ENCODE measurements at places on chromosomes 2 and 18.

- DNase-seq: no peak
Measured at GRCh38 chr2:168119515-168120141, 127.8 kb downstream of the STK39 start.

DNA sequence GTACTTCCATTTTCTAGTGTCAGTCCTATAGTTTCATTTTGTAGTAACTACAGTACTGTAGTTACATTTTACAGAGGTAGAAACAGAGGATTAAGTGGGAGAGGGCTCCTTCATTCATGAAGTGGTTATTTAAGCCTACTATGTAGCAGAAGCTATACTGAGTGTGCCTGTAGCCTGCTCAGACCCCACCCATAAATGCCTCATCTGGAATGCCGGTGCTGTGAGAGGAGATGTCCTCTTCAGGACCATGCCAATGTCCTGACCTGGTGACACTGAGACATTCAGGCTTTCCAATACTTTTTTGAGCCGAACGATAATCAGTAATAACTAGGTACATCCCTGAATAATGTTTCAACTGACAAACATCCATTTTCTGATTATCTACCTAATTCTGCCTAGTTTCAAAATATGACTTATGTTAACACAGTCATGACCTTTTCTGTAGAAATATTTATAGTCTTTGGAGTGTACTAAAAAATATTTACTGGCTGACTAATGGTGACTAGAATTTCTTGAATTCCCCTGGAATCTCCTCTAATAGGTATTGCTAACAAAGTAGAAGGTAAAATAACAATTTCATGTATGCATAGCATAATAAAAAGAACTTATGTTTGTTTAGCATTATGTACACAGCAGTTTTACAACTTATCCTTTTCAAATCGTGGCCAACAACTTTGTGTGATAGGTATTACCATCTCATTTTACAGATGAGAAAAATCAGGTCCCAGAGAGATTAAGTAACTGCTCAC is 10.2 kb upstream of the ARHGAP28 start:
- DNase-seq: no peak

DNA sequence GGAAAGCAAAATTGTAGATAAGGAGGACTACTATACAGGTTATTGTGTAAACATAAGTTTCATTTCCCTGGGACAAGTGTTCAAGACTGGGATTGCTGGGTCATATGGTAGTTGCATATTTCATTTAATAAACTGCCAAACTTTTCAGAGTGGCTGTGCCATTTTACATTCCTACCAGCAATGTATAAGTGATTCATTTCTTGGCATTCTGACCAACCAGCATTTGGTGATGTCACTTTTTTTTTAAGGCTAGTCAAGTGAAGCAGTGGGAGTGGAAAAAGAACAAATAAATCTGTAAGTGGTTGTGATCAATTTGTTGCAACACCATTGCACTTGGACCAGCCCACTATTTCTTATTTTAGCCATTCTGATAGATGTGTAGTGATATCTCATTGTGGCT is 5.2 kb upstream of the CHCHD5 start:
- no peak for DNase-seq

DNA sequence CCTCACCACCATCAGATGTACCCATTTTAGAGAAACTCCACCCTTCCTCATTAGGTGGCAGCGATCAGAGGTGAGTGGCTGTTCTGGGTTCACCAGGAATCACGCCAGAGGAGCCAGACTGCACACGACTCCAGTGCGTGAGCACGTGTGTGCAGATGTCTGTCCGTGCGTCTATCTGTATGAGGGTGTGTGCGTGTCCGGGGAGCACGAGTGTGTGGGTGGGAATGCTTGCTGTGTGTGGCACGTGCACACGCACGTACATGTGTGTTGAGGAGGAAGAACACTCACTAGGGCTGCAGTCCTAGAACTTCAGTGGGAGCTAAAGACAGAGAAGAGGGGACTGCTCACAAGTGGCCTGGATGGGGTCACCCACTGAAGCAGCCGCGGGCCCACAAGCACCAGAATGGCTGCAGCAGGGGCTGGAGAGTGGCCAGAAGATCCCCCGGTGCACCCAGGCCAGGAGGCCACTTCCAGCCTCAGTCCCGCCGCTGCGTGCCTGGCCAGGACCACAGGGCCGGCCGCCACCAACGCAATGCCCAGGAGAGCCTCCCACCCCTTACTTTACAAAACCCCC is 13.9 kb downstream of the HDAC4 start:
- DNase-seq: no peak

- DNase-seq: no peak
Measured at GRCh38 chr18:7514796-7515440, 52.2 kb upstream of the PTPRM start.

- DNase-seq: no peak
Measured at GRCh38 chr2:225402210-225402776, 2.8 kb downstream of the NYAP2 start.

- DNase-seq: no peak
Measured at GRCh38 chr2:61714210-61714609, 139.7 kb downstream of the FAM161A start.

DNA sequence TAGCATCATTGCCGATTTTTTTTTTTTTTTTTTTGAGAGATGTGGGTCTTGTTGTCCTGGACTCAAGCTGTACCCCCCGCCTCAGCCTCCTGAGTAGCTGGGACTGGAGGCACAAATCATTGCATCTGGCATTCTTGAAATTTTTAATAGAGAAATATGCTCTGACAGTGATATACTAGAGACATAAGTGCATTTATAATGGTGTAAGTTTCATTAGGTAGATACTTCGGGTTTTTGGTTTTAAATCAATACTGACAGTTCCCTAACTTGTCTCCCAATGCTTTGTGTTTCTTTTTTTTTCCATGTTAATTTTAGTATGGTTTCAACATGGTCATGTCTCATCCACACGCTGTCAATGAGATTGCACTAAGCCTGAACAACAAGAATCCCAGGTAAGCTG is 138.7 kb downstream of the PRPF40A start:
- no peak for DNase-seq

DNA sequence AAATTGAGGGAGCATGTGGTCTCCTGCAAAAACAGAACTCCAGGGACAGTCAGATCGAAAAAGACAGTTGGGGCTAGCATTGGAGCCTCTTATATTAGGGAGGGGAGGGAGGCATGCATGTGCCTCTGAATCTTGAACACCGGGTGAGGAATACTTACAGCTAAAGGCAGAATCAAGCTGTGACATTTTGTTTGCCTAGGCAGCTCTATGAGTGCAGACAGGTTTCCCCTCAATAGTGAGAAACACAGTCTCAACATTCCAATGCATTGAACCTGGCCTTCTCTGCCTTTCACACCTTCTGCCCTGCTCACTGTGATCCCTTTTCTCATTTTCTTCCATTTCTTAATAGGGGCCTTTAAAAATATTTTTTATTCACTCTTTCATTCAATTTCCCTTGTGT is 140.4 kb downstream of the THSD7B start:
- no peak for DNase-seq

- no peak for DNase-seq
Measured at GRCh38 chr2:54657664-54658083, 65.8 kb upstream of the EML6 start.

GRCh38 chr18:44668270-44668975 is 12.3 kb upstream of the SETBP1 start:
- DNase-seq: no peak

DNA sequence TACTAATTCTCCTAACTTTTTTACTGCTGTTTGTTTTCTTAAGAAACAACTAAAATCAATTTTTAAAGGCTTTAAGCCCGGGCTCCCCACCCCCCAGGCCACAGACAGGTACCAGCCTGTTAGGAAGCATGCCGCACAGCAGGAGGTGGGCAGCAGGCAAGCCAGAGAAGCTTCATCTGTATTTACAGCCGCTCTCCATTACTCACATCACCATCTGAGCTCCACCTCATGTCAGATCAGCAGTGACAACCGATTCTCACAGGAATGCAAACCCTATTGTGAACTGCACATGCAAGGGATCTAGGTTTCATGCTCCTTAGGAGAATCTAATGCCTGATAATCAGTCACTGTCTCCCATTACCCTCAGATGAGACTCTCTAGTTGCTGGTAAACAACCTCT is 517.0 kb downstream of the NRXN1 start:
- no peak for DNase-seq

DNA sequence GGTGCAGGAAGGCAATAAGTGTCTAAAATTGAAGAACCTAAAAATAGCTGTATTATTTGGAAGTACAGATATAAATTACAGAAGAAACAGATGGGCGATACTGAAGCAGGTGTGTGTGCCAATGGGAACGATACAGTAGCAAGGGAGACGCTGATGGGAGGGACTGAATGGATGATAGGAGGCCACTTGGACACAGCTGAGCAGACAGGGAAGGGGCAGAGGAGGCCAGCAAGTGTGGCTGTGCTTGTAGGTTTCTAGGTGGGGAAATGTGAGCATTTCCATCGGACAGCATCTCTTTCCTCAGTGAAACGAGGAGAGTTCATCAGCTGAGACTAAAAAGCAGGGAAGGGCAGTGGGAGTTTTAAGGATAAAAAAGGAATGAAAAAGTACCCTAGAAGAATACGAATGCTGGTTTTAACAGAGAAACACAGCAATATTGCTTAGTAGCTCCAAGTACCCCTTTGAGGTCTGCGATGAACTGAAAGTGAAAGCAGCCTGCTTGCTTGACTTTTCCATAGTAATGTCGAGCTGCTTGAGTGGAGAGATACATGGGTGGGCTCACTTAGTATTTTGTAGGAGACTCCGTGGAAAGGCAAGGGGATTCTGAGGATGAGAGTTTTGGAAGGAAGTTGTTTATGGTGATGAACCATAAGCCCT is 91.7 kb upstream of the EPC2 start:
- DNase-seq: no peak

GRCh38 chr2:17962876-17963275 is 84.4 kb downstream of the KCNS3 start:
- no peak for DNase-seq

DNA sequence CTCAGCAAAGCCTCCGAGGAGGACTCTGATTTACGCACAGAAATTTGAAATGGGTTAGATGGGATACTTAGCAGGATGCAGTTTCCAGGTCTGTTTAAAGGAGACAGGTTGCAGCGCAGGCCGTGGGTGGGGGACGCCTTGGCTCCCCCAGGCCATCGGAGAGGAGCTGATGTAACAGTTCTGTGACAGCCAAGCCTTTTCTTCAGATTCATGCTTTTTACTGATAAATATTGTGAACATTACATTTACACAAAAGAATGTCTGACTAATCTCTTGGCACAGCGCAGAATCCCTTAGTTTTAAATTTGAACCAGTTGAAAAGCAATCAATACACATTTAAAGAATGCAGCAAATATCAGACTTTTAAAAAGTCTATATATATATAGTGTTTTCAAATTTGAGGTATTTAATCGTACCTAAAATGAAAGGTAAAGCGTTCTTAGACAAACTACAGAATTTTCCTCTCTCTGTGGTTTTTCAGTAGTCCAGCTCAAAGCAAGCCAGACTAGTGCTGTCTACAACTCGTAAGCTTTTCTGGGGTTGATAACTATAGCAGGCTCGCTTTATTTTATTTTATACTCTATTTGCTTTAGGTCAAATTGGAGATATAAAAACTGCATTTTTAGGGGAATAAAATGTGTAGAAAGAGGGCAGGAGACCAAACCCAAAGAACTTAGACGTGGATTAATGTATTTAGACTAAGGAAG is 221.9 kb downstream of the PIEZO2 start:
- DNase-seq: no peak

DNA sequence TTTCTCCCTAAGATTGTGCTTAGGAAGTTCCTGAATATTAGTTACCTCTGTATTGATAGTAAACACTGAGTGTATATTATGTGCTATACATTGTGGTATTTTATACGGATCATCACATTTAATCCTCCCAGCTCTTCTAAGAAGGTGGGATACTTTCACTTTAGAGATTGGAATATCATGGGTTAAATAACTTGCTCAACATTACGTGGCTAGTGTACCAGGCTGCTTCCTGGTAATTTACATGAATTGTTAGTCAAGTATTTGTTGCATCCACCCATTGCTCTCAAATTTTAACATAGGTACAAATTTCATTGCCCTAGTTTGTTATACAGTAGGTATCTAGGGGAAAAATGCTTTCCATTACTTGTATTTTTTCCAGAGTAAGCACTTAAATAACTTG is 21.4 kb downstream of the FAM98A start:
- no peak for DNase-seq

DNA sequence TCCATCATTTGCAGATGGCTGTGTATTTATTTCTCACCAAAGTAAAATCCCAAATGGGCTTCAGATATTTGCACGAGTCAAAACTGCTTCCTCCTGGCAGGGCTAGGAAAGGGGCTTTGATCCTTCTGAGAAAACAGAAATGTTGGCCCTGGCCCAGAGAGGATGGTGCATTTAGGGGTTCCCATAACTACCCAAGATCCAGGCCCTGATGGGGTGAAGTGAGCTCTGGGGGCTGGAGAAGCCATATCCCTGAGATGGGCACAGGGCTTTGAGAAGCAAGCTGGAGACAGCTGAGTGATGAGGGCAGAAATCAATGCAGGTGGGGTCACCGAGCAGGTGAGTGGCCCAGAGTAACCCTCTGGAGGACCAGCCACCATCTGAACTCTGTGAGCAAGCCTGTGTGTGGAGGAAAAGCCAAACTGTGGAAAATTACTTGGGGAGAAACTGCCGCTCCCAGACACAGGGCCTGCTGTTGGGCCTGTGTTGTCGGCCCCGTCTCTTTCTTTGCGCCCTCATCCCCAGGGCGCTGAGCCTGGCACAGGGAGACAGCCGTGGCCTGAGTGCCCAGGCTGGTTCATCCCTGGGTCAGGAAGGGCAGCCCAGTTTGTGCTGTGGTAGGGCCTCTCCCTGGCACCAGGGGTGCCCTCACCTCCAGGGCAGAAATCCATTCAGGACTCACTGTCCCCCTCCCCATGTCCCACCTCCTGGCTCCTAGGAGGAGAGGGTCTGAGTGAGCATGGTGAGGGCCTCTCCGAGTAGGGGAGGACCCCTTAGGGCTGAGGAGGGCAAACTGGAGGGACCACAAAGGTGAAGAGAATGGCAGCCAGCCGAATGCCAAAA is 167.8 kb upstream of the HAAO start:
- DNase-seq: no peak

GRCh38 chr18:38520786-38521185 is 955.2 kb upstream of the CELF4 start:
- no peak for DNase-seq

DNA sequence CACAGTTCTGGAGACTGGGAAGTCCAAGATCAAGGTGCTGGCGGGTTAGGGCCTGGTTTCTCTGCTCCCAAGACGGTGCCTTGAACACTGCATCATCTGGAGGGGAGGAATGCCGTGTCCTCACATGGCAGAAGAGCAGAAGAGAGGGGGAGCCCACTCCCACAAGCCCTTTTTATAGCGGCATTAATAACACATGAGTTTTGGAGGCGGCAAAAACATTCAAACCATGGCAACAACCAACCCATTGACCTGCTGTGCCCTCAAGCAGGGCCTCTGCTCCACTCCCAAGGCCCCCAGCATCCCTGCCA is 62.0 kb downstream of the SMAD7 start:
- DNase-seq: no peak

- DNase-seq: no peak
Measured at GRCh38 chr2:18650221-18650620, 60.9 kb upstream of the NT5C1B start.

DNA sequence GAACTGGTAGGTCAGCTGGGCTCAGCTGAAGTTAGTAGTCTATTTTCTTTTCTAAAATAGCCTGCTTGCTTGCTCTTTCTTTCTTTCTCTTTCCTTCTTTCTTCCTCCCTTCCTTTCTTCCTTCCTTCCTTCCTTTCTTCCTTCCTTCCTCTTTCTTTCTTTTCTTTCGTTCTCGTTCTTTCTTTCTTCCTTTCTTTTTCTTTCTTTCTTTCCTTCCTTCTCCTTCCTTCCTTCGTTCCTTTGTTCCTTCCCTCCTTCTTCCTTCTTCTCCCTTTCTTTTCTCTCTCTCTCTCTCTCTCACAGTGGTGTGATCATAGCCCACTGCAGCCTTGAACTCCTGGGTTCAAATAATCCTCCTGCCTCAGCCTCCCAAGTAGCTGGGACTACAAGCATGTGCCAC is 29.2 kb upstream of the KDM3A start:
- DNase-seq: no peak

Measured in stimulated activated CD8-positive, alpha-beta memory T cell treated with anti-CD3 and anti-CD28 coated beads, Interleukin-15, amount 100 ng/mL, for 24 hours (primary cell).